ENCODE measurements at places on chromosomes 16 and 17.

DNA sequence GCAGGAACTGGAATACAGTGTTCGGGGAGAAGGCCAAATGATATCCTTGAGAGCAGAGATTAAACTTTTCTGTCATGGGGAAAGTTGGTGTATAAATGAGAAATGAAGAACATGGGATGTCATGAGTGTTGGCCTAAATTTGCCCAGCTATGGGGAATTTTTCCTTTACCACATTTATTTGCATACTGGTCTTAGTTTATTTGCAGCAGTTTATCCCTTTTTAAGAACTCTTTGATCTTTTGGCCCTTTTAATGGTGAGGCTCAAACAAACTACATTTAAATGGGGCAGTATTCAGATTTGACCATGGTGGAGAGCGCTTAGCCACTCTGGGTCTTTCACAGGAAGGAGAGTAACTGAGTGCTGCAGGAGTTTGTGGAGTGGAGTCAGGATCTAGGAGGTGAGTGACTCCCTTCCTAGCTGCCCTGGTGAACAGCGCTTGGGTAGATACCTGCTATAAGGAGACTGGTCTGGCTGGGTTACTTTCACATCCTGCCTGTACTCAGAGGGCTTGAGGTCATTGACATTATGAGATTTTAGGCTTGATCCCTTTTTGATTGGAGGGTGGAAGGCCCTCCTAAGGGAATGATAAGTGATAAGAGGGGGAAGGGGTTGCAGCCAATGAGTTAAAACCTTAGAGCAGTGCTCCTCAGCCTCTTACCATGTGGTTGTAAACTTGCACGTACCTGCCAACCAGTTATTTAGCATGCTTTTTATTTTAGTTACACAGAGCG, 10.7 kb downstream of the PYCARD start:
- DNase-seq: no peak

DNA sequence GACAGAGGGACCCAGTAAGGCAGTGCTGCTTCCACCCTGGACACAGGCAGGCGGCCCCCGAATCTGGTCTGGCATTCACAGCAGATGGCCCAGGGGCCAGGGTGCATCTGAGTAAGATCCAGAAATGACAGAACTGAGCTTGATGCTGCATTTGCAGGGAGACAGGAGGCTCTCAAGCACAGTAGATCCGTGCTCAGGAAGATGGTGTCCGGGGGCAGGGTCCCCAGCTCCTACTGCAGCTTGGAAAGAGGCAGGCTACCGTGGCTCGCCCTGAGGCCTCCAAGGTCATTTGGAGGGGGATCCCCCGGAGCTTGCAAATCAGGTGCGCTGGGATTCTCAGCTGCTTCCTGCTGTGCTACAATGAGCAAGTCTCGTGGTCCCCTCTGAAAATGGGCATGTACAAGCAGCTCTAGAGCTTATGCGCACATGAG, 2.2 kb downstream of the C16orf95 start:
- no peak for DNase-seq

GRCh38 chr16:87418644-87419043, 26.5 kb downstream of the MAP1LC3B start:
- no peak for DNase-seq

DNA sequence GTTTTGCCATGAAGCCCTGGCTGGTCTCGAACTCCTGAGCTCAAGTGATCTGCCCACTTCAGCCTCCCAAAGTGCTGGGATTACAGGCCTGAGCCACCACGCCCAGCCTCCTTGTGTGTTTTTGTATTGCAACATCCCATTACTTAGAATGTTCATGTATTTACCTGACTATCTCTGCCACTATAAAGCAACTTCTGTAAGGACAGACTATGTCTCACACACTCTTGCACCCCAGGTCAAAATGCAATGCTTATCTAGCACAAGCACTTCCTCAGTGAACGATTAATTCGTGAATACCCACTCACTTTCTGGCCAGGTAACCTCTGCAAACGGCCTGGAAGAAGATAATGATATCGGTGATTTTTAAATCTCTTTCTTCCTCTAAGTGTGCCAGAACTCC, 82.6 kb downstream of the NDEL1 start:
- no peak for DNase-seq

GRCh38 chr17:76145231-76146052, 4.4 kb upstream of the FOXJ1 start:
- peak; percentile 60 for DNase-seq

DNA sequence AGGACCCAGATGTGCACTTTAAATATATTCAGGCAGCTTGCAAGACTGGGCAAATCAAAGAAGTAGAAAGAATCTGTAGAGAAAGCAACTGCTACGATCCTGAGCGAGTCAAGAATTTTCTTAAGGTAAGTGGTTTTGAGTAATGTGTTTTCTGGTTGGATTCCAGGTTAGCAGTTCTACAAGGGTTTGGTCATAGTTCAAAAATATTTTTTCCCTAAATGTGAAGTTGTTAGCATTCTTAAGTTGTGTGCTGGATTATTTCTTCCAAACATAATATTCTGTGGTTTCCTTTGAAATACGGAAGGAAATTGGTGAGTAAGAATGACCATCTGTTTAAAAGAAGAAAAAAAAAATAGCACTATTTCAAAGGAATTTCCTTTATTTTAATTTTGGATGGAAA, 38.4 kb downstream of the PTRH2 start:
- peak; percentile 78 for DNase-seq

- DNase-seq: no peak
These were observed 145.6 kb downstream of the ENGASE start for GRCh38 chr17:79220201-79220712.

- DNase-seq: no peak
These were observed 217.3 kb upstream of the ERCC4 start for GRCh38 chr16:13702614-13703013.

GRCh38 chr16:58099097-58099955, 29.9 kb downstream of the CFAP20 start:
- no peak for DNase-seq

DNA sequence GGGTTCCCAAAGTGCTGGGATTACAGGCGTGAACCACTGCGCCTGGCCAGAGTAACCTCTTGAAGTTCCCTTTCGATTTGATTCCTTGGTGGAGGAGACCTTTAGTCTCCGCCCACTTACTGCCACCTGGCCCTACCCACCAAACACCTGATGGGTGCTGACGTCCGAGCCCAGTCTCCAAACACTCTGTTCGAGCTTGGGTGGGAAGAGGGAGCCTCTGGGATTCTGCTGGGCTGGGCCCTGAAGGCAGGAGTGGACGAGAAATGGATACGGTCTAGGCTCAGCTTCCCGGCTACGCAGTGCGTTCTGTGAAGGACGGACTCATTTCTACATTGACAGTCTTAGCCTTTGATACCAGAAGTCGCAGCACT, 870 bp upstream of the ITGA3 start:
- DNase-seq: no peak

DNA sequence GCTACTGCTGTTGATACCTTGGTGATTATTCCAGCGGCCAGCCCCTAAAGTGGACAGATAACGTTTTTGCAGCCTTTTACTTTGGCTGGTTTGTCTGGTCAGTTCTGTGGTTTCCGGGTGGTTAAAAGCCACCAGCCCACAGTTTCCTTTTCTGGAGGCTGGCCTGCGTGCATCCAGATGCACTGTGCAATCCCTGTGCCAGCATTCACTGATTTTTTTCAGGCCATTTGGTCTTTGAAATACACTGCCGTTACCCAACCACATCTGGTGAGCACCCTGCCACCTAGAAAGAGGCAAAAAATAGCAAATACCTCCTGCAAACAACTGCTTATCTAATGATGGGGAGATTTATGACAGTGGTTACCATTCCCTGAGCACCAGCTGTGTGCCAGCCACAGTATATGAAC, 797 bp downstream of the NUDT7 start:
- peak; percentile 26 for DNase-seq

DNA sequence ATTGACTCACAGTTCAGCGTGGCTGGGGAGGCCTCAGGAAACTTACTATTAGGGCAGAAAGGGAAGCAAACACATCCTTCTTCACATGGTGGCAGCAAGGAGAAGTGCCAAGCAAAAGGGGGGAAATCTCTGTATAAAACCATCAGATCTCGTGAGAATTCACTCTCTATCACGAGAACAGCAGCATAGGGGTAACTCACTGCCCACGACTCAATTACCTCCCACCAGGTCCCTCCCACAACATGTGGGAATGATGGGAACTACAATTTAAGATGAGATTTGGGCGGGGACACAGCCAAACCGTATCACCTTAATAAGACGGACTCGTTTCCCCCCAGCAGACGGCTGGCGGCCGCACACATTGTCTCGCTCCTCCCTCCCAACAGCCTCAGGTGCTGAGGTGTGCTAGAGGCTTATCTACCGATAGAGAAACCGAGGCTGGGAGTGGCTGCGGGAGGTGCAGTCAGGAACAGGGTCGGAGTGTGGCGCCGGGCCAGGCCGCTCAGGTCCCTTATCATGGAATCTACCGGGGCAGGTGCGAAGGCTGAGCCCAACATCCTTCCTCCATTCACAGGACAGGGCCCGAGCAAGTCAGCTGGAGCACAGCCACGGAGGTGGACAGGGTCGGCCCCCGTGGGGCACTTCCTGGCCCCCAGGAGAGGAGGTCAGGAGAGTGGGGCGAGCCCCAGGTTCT, 4.9 kb upstream of the ZG16B start:
- no peak for DNase-seq

DNA sequence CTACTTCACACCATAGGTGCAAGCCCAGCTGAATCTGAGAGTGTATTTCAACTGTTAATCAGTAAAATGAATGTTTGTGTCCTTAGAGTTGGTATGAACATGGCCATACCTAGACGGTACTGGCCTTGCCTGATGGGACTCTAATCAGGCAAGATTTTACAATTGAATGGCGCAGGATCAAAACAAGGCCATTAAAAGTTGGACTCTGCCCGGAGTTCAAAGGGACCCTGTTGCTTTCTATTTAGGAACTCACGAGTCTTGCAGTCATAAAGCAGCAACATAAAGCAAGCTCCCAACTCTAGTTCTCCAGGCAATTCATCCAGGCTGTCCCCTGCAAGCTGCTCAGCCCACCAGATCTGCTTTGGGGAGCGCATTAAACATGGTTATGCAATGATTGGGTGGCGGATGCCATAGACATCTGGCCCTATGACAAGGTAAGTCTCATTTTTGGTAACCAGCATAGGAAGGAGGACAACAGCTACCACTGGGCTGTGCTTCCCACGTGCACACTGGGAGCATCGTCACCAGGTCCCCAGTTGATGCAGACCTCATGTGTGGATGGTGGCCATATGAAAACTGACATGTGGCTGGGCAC, 8.8 kb downstream of the TMEM186 start:
- no peak for DNase-seq

GRCh38 chr16:4944333-4945281, 7.7 kb upstream of the PPL start:
- peak; percentile 22 for DNase-seq

DNA sequence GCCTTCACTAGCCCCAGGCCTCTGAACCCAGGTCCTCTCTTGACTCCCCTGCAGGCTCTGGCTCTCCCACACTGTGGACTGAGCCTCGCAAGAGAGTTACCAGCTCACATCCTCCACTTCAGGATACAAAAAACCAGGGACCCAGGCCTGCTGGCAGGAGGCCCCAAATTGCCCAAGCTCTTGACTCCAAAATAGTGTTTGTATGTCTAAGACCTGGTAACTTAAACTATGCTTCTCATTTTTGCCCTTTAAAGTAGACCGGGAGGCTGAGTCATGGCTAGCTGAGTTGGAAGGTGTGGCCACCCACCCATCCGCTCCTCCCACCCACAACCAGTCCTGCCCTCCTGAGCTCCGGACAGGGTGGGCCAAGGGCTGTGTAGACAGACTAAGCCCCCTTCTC, 250.0 kb downstream of the SOX9 start:
- no peak for DNase-seq

- no peak for DNase-seq
These were observed 14.9 kb downstream of the BANP start for GRCh38 chr16:87966064-87966645.

- no peak for DNase-seq
These were observed 2.5 kb downstream of the C1QTNF8 start for GRCh38 chr16:1093284-1094123.

- no peak for DNase-seq
These were observed 6.4 kb downstream of the HAP1 start for GRCh38 chr17:41728056-41728455.

DNA sequence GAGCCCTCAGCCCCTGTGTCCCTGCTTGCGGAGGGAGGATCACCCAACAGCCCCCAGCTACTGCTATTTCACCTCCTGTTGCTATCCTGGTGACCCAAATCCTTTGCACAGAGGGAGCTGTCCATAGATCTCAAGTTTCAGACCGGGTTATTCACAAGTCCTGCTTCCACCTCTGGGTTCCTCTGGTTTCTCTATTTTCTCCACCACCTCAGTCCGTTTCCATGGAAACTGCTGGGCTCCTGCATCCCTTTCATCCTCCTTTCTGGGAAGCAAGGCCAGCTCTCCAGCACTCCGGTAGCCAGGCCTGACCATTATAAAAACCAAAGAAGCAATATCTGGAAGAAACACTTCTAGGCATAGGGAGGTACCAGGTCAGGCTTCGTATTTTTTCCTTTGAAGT, 4.8 kb upstream of the CALB2 start:
- no peak for DNase-seq

- no peak for DNase-seq
These were observed 13.3 kb downstream of the MPRIP start for GRCh38 chr17:17055286-17056155.

- no peak for DNase-seq
These were observed 6.1 kb downstream of the CARMIL2 start for GRCh38 chr16:67651039-67651438.

DNA sequence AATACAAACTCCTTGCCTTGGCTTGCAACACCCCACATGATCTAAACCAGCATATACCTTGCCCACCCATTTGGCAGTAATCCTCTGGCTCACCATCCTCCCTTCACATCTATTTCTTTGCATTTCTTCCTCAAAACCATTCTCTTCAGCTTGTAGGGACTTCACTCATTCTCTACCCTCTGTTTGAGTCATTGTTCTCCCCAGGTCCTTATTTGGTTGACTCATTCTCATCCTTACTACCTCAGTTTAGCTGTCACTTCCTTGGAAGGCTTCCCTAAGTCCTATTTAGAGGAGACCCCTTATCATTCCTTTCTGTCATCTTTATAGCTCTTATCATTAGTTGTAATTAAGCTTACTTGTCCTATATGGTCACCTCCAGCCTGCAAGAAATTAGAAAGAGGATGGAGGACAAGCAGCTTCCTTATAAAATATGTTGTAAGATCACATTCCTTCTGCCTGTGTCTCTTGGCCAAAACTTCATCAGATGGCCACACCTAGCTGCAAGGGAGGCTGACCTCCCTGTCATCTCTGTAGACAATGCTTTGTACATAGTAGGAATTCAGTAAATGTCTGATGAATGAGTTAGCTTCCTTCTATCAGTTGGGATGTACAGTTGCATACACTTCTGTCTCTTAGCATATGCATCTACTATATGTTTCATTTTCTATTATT, 1.7 kb downstream of the TTC19 start:
- no peak for DNase-seq

- DNase-seq: no peak
These were observed 44.3 kb upstream of the HELZ start for GRCh38 chr17:67289181-67289876.

- no peak for DNase-seq
These were observed 443.1 kb downstream of the SOX9 start for GRCh38 chr17:72563952-72564351.

GRCh38 chr17:35460354-35460851, 11.8 kb upstream of the SLFN13 start:
- no peak for DNase-seq

GRCh38 chr17:79574108-79574507, 36.7 kb downstream of the RBFOX3 start:
- no peak for DNase-seq

- DNase-seq: no peak
These were observed 234.3 kb downstream of the IRX3 start for GRCh38 chr16:54052271-54052670.

GRCh38 chr17:82489851-82490511, 29.6 kb upstream of the FOXK2 start:
- DNase-seq: no peak

GRCh38 chr17:48729335-48730239, 1.0 kb upstream of the HOXB13 start:
- no peak for DNase-seq
